ENCODE measurements at places on chromosomes 4 and X. TPM values are rescaled to one million over a fixed set of nuclear protein-coding genes. Genes with fewer than 3 reads are reported as not detected.

- DNase-seq, result peak; percentile 76
- H3K36me3 ChIP-seq, result peaks cover 11% of the 10 kb centered on the region
- no peaks in the 10 kb centered on the region for H3K27me3 ChIP-seq
- H3K27ac ChIP-seq, result peak overlapping the region; percentile 80
- peaks cover 21% of the 10 kb centered on the region for H3K4me1 ChIP-seq
- H3K4me3 ChIP-seq, result peak overlapping the region; percentile 94
Measured at GRCh38 chr4:15003891-15004738, 1.8 kb downstream of the CPEB2 start.

DNA sequence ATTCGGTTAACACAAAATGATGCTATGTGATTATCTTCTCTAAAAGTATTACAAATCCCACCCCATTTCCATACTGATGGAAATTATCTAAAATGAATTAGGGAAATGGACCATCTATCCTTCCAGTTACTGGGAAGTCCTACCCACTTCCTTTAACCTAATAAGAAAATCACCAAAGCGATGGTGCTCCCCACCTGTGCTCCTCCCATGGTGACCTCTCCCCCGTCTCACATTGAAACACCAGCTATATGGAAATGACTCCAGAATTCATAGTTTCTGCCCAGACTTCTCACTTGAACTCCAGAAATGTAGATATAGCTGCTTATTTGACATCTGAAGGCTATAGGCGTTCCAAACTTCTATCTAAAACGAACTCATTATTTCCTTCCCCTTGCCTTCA lies 48.5 kb downstream of the CCKAR start:
- H3K36me3 ChIP-seq, result peaks cover 10% of the 10 kb centered on the region
- no peak overlapping the region for H3K27ac ChIP-seq
- H3K27me3 ChIP-seq, result peaks cover 6% of the 10 kb centered on the region

DNA sequence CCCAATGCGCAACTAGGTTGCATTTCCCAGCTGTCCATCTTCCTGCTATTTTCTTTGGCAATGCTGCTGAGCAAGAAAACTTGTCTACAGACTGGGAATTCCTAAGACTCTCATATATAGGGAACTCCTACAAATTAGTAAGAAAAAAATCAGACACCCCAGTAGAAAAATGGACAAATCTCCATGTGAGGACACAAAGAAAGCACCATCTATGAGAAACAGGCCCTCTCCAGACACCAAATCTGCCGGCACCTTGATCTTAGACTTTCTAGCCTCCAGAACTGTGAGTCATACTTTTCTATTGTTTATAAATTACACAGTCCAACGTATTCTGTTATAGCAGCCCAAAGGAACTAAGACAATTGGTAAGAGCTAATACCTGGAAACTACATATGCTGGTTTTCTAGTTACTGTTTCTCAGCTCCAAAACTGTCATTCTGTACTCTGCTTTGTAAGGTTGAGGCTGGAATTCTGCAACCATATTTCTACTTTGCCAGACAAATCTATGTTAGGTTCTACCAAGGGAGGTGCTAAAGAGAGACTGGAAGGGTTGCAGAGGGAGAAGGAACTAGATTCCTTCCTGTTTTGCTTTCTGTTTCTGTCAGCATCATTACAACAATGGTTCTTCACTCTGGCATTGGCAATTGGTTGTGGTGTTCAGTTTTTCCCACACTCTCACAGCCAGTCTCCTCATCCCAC lies 35.7 kb upstream of the FAM241A start:
- no peaks in the 10 kb centered on the region for H3K27me3 ChIP-seq
- DNase-seq, result no peak
- peak overlapping the region; percentile 72 for H3K27ac ChIP-seq
- H3K4me3 ChIP-seq, result peak overlapping the region; percentile 51
- H3K4me1 ChIP-seq, result peaks cover 10% of the 10 kb centered on the region

GRCh38 chr4:186240848-186241491 lies 13.7 kb downstream of the KLKB1 start:
- no peaks in the 10 kb centered on the region for H3K4me1 ChIP-seq
- H3K27me3 ChIP-seq, result no peaks in the 10 kb centered on the region
- no peak overlapping the region for H3K4me3 ChIP-seq
- DNase-seq, result no peak
- H3K27ac ChIP-seq, result no peak overlapping the region

SLAIN2 gene
- 63.7 TPM for total RNA-seq

NRK gene
- total RNA-seq, result not detected

Measured in activated naive CD8-positive, alpha-beta T cell treated with anti-CD3 and anti-CD28 coated beads, Interleukin-2, amount 10 ng/mL, durations not matched to agents 7 days and 5 days (primary cell).